ENCODE measurements at places on chromosomes 4 and X. TPM values are rescaled to one million over a fixed set of nuclear protein-coding genes. Genes with fewer than 3 reads are reported as not detected.

FABP2 gene
- total RNA-seq: not detected

ASB5 gene
- not detected for total RNA-seq

GLRA3 gene
- total RNA-seq: not detected

SPANXA1 gene
- total RNA-seq: not detected

DNA sequence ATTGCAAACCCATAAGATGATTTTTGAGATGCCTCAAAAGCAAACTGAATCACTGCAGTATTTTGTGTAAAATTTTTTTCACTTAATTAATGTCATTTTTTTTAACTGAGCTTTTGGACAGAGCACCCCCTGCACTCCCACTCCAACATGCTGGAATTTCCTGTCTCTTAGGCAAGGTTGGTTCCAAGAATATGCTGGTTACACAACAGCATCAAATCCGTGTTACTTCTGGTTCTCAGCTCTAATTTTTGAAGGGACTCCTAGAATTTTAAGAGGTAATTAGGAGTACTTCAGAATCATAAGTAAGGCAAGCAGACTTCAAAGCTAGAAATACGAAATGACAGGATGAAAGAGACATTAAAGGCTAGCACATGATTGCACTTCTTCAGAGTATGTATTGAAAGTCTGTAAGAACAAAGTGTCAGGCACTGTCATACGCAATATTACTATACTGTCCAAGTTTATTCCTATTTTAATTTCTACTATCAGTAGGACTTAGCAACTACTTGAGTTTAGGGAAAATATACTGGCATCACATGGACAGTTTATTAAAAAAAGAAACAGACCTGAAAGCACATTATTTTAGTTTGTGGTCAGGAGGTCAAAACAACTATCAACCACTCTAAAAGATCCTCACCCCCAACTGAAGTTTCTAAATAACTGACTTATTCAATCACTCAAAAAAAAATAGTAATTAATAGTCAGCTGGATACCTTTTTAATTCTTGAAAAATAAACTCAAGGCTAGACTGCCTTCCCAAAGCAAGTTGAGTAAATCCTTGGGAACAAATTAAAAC is 1.6 kb upstream of the JCHAIN start:
- no peaks in the 10 kb centered on the region for H3K36me3 ChIP-seq
- H3K4me3 ChIP-seq: no peak overlapping the region
- no peak overlapping the region for H3K27ac ChIP-seq
- peaks cover 3% of the 10 kb centered on the region for H3K27me3 ChIP-seq
- DNase-seq: no peak

All from glutamatergic neuron (in vitro differentiated cells).